ENCODE measurements at places on chromosomes 6 and 20.

DNA sequence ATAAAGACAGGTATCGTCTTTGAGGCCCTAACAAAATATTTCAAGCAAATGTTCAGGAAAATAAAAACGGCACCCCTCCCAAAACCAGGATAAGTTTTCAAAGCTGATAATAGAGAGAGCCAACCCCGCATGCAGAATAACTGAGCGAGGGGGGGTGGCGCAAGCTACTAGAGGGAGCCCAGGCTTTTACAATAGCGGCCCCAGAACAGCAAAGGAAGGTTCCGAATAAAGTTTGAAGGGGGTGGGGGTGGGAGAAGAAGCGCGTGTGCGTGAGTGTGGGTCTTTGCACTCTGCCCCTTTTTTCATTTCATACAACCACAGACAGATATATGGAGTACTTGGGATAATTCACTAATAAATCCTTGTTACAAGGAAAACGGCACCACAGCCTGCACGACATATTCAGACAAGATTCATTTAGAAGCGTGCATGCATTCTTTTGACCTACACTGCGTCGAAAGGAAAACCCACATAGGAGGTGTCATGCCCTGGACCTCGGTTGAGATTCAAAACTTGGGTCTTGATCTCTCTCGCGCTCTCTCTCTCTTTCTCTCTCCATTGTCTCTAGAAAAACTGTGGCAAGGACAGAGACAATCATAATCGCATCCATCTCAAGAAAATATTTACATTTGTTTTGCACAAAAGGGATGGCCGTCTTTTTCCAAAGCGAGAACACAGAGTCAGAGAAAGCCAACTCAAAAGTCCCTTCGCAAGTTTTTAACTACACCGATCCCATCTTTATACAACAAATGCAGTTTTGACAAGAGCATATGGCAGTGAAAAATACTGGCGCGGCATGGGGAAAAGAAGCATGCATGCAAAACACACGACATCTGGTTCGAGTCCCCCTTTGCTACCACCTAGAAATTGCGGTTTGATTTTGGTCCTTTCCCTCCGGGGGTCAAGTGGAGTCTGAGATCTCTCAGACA lies 1.6 kb downstream of the OLIG3 start:
- DNase-seq, result no peak

DNA sequence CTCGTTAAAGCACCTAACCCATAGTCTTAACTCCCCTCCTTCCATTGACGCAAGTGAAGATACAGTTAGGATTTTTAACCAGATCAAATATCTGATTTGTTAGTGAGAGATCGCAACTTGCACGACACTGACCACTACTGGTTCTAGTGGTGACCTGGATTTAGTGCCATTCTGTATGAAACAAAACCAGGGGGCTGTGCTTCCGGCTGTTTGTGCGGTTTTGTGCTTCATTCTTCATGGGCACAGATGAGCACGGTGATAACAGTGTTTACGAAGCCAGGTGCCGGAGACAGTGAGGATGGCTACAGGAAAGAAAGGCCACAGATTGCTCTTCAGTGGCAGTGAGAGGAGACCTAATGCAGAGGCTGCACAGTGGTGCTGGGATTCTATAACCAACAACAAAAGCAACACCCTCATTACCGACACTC lies 75.5 kb downstream of the NOL4L start:
- no peak for DNase-seq

DNA sequence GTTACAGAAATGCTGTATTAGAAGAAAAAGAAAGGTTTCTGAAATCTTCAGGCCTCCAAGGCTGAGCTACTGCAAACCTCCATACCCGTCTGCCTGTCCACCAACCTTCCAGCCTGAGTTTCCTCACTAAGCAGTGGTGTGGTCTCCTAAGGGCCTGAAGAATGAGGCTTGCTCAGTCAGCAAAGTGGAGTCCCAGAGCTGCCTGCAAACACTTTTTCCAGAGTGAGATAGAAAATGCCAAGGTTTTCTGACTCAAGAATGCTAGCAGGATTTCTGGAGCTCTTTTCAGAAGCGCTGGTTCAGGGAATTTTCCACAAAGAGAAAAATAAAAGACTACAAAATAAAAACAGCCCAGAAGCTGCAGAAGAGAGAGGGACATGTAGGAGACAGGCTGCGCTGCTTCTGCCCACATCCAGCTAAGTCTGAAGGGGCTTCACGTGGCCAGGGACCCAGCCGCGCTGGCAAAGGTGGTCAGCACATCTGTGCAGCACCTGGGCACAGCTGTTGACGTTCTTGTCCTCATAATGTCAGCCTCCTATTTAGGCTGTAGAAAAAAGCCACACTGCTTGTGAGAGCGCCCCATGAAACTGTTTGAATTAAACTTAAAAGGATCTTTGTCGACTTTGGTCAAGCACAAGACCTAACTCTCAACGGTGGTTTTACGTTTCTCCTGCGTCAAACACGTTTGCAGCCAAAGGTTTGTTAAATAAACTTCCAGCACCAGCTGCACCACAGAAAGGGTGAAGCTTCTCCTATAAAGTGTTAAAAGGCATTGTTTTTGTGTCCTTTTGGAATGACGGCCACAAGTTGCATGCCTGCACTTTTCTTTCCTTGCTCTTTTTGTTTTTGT lies 209.0 kb downstream of the THBS2 start:
- DNase-seq, result no peak

GRCh38 chr6:149095842-149096241 lies 221.7 kb upstream of the TAB2 start:
- DNase-seq, result no peak

DNA sequence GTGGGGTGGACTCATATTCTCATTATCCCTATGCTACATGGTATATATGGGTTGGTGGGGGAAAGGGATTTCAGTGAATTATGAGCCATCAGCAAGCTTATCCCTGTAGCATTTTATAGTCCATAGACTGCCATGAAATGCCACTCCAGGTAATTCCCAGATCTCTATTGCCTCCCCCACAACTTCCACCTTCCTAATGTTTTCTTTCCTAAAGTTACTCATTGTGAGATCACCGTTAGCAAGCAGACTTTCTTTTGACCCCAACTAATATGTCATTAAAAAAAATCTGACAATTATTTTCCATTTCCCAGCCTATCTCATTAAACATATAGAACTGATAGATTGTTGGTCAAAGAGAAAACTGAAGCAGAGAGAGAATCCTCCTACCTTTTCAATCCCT lies 40.7 kb upstream of the TBX18 start:
- DNase-seq, result no peak

DNA sequence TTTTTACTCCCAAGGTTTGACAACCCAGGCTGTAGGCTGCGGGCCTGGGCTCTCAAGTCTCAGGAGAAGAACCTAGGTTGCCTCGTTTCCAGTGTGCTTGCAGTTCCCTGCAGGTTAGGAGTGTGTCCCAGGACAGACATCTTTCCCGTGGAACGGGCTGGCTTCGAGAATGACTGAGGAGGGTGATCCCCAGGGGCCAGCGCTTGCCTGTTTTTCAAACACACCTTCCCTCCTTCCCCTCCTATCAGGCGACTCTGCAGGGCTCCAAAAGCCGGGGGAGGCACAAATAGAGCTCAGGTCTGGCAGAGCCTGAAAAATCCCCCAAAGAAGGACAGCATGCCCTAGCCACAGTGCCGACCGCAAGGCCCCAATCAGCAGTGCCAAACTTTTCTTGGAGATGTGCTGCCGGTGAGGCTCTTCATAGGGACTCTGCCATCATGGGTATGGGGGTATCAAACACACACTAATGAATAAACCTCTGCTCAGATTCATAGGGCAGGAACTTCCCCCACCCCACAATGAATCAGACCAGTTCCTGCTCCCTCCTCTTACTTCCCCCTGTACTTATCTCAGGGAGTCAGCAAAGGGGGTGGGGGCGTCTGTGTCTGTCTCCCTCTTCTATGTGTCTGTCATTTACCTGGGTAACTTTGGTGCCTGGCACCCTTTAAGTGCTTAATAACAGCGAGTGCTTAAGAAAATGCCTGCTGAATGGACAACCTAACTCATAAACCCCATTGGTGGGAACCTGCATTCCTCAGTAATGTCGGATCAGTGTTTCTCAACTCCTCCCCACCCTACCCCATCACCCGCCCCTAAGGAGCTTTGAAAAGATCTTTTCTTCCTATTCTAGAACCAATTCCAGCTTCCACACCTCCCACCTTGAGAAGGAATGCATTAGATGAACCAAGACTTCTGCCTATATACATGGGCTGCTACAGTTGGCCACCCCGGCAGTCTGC lies 1.6 kb downstream of the KCNG1 start:
- DNase-seq, result no peak

DNA sequence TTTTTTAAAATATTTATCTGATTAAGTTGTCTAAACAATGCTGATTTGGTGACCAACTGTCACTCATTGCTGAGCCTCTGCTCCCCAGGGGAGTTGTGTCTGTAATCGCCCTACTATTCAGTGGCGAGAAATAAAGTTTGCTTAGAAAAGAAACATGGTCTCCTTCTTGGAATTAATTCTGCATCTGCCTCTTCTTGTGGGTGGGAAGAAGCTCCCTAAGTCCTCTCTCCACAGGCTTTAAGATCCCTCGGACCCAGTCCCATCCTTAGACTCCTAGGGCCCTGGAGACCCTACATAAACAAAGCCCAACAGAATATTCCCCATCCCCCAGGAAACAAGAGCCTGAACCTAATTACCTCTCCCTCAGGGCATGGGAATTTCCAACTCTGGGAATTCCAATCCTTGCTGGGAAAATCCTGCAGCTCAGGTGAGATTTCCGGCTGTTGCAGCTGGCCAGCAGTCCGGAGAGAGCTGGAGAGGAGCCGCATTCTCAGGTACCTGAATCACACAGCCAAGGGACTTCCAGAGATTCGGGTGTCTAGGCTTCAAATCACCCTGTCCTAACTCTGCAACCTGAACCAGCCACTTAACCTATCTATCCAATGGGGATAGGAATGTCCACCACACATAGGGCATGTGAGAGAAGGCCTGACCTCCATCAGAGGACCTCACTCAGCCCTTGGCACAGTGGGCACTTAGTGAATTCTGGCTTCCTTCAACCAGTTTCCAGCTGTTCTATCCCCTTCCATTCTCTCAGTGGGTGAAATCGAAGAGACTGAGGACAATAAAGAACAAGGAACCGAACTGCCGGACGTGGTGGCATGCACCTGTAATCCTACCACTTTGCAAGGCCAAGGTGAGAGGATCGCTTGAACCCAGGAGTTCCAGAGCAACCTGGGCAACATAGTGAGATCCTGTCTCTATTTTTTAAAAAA lies 3.1 kb downstream of the TNF start:
- no peak for DNase-seq

GRCh38 chr6:72424476-72424875 lies 197.4 kb upstream of the KCNQ5 start:
- DNase-seq, result no peak

GRCh38 chr20:4227085-4227821 lies 211.9 kb upstream of the RNF24 start:
- no peak for DNase-seq

DNA sequence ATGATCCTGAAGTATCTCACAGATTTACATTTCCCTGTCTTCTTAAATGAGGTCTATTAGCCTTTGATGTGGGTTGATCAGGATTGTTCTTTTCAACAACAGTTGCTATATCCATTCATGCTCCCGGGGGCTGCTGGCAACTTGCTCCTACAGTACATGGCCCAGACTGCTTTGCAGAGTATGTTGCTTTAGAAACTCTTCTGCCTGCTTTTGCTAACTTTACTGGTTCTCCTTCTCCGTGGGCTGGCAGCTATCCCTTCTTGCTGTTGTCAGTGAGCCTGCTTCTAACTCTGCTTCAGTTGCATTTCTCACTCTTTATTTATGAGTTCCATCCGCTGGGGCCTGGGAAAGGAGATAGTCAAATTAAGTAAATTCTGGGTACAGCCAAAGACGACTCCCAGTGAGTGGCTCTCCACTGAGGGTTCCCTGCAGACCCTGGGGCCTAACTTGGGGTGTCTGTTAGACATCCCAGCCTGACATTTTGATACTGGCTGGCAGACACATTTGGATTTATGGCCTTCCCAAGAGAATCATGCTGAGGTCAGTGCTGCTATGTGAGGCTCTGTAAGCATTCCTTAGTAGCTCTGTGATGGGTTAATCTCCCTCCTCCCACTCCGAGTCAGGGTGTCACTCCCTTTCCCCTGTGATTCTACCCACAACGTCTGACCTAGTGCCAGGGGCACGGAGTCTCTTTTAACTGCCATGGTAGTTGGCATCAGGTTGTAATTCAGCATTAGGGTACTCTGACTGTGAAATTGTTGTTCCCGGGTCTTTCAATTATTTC lies 73.6 kb downstream of the SLX4IP start:
- DNase-seq, result no peak

DNA sequence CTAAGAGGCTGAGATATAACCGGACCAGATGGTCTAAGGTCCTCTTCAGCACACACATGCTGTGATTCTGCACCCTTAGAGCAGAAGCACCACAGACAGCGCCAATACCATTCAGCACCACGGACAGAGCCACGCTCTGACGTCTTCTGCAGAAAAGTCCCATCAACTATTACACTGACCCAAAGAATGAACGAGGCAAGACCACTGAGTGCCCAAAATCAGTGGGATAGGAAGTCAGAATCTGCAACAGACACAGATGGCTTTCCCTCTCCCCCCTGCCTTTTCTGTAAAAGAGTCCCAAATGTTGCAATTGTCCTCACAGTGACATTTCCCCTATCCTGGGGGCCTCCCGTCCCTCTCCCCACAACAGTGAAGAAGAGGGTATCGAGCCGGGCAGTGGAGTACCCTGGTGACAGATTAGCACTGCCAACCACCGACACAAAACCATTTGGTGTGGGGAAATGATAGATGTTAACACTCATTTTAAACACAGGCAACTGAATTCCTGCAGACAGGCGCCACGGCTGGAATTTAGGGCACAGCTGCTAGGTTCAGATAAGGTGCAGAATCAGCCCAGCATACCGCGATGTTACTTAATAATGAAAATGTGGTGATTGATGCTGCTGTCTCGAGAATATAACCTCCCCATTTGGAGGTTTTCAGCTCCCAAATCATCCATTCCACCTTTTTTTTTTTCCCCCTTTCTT lies 66.6 kb upstream of the CTNNBL1 start:
- DNase-seq, result no peak

- no peak for DNase-seq
These were observed 142.8 kb upstream of the AKAP12 start for GRCh38 chr6:151096691-151097606.

DNA sequence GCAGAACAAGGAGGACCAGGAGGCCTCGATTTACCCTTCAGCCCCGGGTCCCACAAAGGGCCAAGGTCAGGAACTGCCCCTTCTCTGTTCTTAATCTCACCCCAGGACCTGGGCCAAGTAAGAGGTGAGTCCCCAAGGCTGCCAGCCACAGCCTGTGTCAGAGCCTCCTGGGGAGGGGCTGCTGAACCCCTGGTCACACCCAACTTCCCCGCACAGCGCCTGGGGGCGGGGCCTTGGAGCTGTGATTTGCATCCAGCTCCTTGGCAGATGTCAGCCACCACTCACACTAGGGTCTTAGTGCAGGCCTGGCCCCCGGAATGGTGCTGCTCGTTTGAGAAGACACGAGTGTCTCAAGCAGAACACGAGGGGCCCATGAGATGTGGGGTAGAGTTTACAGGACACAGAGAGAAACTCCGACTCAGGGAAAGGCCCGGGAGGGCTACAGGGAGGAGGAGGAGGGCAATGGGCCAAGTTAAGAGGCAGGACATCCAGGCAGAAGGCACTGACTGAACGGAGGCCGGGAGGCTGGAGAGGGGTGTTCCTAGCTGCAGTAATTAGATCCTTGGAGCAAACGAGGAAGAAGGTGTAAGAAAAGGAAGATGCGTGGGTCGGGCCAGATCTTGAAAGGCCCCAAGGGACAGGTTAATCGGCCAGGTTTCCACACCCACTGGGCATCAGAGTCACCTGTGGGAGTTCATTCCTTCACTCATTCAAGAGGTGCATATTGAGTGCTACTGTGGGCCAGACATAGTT lies 26.9 kb downstream of the ZBP1 start:
- DNase-seq, result no peak

All from stimulated activated CD8-positive, alpha-beta memory T cell treated with anti-CD3 and anti-CD28 coated beads, Interleukin-4, amount 100 ng/mL, for 24 hours (primary cell).